ENCODE measurements at places on chromosomes 7 and 10.

DNA sequence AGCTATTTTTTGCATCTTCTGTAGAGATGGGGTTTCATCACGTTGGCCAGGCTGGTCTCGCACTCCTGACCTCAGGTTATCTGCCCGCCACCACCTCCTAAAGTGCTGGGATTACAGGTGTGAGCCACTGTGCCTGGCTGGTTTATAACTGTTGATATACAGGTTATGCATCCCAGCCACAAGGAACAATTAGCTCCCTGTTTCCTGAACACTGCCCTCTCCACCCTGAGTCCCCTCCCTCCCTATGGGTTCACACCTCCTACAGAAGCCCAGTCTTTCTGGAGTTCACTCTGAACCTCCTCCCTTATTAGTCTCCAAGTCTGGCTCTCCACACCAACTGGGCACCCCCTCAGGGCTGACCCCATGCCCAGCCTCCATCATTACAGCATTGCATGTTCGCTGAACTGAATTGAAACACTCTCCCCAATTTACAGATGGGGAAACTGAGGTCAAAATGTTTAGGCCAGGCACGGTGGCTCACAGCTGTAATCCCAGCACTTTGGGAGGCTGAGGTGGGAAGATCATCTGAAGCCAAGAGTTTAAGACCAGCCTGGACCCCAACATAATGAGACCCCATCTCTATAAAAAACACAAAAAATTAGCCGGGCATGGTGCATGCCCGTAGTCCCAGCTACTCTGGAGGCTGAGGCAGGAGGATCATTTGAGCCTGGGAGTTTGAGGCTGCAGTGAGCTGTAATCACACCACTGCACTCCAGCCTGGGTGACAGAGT lies 1.7 kb upstream of the CLIP2 start:
- DNase-seq, result no peak

GRCh38 chr10:132324186-132324585 lies 7.8 kb upstream of the LRRC27 start:
- no peak for DNase-seq

DNA sequence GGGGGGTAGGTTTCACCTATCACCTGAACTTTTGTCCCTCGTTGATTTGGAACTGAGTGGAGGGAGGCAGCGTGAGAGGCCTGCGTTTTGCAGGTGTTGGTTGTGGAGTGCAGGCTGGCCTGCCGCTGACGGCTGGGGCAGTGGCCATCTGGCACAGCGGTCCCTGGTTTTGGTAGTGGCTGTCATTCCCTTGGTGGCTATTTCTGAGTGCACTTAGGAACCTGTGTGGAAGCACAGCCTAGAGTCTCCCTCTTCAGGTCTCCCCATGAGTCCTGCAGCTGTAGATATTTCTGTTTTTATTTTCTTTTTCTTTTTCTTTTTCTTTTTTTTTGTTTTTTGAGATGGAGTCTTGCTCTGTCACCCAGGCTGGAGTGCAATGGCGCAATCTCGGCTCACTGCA lies 129.2 kb downstream of the CUL2 start:
- peak; percentile 38 for DNase-seq

GRCh38 chr7:7552199-7552598 lies 14.5 kb upstream of the MIOS start:
- no peak for DNase-seq

- no peak for DNase-seq
Observed at GRCh38 chr7:18290223-18290622, 205.3 kb upstream of the HDAC9 start.

- DNase-seq, result peak; percentile 17
Observed at GRCh38 chr10:119893074-119893473, 544 bp downstream of the SEC23IP start.

DNA sequence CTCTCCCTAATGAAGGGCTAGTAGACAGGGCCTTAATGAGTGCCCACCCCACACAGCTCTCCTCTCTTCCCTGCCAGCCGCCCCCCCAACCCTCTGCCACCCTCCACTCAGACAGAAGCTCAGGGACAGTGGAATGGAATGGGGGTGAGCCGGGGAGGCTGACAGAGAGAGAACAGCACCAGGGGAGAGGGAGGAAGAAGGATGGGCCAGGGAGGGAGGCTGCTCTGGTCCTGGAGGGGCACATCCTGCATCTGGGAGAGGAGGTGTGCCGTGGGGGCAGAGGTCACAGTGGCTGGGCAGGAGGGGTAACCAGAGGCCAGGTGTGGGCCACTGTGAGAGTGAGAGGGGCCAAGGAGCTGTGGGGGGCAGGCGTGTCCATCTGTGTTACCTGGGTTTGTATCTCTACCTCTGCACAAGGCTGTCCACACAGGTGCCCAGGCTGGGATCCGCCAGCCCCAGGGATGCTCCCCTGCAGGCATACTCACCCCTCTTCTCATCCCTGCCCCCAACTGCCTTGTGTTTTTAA lies 2.4 kb downstream of the NYAP1 start:
- no peak for DNase-seq

- DNase-seq, result no peak
Observed at GRCh38 chr7:138237995-138238394, 161.7 kb downstream of the AKR1D1 start.

GRCh38 chr7:130736298-130736900 lies 2.4 kb upstream of the KLF14 start:
- no peak for DNase-seq

- peak; percentile 89 for DNase-seq
Observed at GRCh38 chr7:143263266-143264195, at the start of gene GSTK1. GSTK1 (plus strand) TSS chr7:143263441; CDS start chr7:143263514, 73 bp downstream.

DNA sequence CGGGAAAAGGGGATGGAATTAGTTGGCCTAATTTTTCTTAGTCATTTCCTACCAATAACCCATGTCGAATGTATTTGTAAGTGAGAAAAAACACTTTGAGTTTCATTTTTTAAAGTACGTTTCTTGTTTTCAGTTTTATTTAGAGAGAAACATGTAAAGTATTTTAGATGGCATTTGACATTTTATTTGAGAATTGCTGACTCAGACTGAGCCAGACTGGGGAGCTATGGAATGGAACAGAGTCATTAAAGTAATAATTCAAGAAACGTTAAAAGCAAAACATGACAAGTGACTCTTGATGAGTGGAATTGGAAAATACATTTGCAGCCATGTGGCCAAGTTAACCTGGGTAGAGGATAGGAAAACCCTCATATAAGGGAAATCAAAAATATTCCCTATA lies 286.1 kb upstream of the NPSR1 start:
- DNase-seq, result no peak

Measured in RKO (cell line).